ENCODE measurements at places on chromosomes 7 and 10.

DNA sequence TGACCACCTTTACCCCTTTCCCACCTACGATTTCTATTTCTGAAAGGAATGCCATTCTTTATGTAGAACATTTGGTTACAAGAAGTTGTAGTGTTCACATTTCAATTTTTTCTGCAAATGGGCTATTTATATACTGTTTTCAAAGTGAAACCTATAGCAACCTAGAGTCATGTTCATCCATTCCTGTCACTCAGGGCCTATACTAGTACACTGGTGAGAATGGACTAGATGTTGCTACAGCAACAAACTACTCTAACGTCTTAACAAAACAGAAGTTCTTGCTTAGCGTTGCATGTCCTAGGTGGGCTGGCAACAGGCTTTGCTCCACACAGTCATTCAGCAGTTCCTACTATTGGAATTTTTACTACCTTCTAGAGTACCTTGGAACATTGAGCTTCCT is 16.3 kb downstream of the CASD1 start:
- no peak for DNase-seq

GRCh38 chr10:36450380-36450779 is 675.0 kb upstream of the ANKRD30A start:
- DNase-seq: no peak

GRCh38 chr7:121953601-121954000 is 80.6 kb downstream of the PTPRZ1 start:
- no peak for DNase-seq

GRCh38 chr7:143900230-143900766 is 1.7 kb downstream of the TCAF1 start:
- no peak for DNase-seq

DNA sequence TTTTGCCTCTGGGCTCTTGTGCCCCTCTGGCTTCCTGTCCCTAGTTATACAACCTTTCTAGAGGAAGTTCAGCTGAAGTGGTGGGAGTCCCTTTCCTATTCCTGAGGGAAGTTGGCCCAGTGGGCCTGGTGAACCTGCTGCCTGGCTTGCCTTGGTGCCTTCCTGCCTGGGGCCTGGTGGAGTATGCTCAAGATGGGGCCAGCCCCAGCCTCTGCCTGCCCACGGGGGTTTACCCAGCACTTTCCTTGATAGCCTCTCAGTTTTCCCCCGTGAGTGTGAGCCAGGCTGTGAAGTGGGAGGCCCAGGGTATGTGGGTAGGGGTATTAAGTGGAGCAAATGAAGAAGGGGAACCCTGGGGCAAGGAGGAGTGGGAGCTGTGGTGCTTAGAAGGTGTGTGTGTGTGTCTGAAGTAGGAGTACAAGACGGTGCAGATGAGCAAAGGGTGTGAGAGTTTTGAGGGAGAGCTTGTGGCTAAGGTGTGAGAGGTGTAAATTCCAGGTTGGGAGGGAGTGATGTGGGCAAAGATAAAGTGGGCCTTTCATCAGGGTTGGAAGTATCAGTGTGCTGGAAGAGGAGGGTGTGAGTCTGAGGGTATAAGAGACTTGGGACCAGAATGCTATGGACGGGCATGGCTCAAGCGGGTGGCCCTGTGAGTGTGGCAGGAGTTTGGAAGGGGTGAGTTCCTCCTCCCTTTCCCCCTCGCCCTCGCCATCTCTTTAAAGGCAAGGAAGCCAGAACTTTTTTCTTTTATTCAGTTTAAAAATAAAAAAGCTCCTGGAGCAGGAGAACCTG is 10.9 kb upstream of the PAX2 start:
- DNase-seq: peak; percentile 24

- no peak for DNase-seq
Measured at GRCh38 chr7:124246262-124246863, 213.5 kb upstream of the TMEM229A start.
